ENCODE measurements at places on chromosomes 3 and 15.

DNA sequence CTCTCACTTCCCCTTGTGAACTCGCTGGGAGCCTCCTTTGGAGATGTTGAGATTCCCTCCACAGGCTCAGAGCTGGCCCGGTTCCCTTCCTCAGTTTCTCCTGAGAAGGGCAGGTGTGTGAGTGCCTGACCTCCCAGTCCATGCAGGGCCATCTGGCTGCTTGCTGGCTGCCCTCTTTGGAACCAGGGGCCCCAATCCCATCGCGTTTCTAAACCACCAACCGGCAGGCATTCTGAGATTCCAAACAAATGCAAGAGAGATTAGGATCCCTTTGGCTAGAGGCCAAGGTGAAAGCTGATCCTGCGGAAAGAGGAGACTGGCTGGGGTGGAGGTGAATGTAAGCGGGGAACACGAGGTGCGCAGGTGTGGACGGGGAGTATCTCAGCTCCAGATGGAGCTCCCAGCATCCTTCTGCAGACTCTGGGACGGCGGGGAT, 2.9 kb upstream of the PRRT3 start:
- DNase-seq: no peak

DNA sequence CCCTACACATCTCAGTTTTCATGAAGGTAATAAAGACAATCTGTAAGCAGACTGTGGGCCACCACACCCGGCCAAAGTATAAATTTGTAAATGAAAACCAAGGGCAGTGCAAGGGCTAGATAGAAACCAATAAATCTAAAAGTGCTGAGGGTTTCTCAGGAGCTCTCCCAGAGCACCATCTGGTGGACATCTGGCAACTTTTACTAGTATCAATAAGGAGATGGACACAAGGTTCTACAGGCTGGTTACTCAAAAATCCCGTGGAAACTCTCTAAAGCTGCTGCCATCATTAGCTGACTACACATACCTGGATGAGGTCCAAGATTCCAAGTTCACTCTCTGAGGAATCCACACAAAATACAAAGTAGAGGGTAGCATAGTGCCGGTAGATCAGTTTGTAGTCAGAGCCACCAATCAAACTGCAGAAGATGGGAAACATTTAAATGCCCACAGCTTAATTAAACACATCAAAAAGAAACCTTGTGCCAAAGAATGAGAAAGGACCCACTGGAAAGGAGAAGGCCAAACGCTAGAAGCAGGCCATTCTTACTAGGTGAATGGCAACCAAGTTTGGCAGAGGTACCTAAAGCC, 5.5 kb downstream of the AP3S2 start:
- peak; percentile 67 for DNase-seq

DNA sequence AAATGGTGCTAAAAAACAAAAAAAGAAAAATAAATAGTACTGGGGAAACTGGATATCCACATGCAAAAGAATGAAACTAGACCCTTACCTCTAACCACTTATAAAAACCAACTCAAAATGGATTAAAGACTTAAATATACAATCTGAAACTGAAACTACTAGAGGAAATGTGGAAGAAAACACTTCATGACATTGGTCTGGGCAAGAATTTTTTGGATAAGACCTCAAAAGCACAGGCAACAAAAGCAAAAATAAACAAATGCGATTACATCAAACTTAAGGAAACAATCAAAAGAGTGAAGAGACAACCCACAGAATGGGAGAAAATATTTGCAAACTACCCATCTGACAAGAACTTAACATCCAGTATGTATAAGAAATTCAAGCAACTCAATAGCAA, 6.4 kb downstream of the IFT57 start:
- no peak for DNase-seq

DNA sequence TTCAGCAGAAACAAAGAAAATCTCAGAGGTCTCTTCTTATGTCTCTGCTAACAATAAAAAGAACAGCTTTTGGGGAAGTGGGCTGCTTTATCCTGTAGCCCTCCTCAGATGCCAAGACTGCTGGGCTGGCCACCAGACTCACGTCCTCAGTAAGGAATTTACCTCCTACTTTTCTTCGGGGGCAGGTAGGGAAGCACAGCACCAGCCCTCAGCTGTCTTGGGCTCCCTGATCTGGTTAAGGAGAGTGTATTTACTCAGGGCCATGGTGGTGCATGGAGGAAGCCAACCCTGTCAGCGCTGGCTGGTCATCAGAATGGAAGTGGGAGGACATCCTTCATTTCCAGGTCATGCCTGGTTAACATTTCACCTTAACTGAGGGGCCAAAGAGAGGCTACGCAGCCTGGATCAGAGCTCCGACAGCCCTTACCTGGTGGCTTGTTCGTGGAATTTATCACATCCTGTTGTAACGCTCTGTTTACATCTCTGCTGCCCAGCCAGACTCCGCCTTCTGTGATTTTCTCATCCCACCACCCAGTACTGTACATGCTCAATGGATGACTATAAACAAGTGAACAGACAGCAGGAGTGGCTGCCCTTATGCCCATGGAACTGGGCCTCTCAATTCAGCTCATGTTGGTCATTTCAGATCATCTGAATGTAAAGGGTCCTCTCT, 108.3 kb downstream of the IGF2BP2 start:
- DNase-seq: no peak

- no peak for DNase-seq
Observed at GRCh38 chr3:177050501-177051237, 146.6 kb downstream of the TBL1XR1 start.

DNA sequence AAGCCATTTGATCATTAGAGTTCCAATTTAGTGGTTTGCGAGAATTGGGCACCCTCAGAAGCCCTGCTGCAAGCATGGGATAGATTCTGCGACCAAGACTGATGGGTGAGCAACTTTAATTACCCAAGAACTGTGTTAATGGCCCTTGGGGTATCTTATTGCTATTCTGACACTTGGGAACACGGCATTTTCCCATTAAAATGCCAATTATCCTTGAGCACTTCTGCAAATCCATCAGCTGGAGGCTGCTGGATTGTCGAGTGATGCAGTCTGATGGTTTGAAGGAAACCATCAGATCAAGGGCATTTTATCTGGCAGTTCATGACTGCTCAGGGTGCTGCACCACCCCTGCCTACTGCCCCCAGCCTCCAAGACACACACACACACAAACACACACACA, 183.6 kb upstream of the PROK2 start:
- no peak for DNase-seq

DNA sequence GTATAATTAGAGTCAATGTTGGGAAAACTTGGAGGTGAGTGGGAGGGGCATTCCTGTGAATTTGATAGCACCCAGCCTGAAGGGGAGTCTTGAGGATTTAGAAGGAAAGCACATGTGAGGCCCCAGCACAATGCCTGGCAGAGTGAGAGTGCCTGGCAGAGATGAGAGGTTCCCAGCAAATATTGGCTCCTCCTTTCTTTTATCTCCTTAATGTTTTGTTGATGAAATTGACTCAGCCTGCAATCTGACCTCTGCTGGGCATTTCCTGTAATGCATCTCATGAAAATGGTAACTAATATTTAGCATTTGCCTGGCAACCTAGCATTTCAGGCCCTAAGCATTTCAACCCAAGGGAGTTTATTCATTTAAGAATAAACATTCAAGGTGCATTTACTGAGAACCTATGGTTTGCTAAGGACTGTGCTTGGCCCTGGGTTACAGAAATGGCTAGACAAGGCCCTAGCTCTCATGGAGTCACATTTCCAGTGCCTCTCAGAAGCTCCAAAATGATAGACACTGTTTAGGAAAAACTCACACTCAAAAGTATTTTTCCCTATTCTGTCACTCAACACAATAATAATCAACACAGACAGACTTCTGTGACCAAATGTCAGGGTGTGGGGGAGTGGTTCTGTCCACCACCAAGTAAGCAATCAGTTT, 19.0 kb downstream of the PDHB start:
- DNase-seq: no peak

DNA sequence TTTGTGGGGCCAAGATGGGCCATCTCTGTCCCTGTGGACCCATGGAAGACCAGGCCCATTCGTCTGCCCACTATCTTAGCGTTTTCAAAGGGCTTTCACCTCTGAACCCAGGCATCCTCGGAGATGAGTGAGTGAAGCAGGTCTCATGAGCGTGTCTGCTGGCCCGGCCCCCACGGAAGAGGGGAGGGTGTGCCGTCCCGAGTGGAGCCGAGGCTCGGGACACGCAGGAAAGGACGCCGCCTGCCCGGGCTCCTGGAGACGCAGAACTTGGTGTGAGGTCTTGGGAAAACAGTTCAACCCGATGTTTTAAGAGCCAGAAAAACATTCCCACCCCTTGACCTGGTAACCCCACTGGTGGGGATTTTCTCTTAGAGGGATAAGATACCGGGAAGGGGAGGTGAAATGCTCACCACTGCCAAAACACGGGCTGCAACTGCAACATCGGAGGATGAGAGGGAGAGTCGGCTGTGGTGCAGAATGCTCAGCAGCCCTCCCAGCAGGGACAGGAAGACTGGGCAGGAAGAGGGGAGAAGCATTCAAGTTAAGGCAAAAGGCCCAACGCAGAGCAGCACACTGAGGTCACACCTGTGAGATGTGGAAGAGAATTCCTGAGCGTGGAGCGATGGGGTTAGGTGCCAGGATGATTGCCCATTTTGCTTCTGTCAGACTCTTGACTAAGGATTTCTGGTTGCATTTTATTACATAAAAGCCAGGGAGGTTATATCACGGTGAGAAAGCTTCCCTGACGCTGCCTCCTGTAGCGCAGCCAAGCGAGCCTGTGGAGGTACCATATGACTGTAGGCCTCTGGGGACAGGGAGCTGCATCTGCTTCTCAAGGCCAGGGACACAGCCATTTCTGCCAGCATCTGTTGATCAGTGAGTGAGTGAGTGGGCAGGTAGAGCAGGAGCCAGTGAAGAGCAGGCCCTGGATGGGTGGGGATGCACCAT, 14.1 kb upstream of the STAB1 start:
- no peak for DNase-seq

DNA sequence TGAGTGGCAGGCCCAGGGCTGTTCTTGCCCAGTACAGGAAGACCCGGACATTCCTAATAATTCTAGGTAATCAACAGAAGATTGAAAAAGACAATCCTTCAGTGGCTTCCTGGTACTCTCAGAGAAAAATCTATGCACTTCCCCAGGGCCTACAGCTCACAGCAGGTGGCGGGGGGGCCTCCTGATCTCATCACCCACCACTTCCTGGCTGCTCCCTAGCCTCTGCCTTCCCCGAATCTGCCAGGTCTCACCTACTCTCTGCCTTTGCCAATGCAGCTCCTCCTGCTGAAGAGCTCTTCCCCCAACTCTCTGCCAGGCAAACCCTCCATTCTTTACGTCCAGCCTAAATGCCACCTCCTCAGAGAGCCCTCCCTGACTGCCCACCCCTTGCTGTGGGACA, 37.5 kb downstream of the EHD4 start:
- DNase-seq: no peak

DNA sequence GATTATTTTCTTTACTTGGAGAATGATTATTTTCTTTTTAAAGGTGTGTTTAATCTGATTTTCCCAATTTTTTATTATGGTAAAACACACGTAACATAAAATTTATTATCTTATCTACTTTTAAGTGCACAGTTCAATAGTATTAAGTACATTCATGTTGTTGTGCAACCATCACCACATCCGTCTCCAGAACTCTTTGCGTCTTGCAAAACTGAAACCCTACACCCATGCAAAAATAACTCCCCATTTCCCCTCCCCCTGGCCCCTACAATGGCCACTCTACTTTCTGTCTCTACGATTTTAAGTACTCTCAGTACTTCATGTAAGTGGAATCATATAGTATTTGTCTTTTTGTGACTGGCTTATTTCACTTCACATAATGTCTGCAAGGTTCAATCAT, 230.7 kb downstream of the SATB1 start:
- no peak for DNase-seq

DNA sequence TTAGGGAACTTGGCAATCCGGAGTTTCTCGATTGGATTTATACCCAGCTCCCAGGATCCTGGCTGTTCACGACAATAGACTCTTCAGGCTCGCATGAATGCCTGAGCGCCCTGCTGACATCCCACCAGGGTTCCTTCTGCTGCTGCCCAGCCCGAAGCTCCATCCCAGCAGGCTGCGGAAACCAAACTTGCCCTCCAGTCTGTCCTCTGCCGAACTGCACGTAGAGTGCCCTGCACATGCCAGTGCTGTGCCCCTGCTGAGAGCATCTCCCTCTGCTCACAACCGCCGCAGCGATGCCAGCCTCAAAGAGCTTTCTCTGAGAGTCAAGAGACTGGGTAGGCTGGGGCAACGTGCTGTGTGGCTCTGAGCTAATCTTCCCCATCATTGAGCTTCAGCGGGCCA, 6.9 kb downstream of the ADAMTS7 start:
- DNase-seq: no peak

GRCh38 chr15:78841376-78841706, 30.1 kb upstream of the ADAMTS7 start:
- no peak for DNase-seq

- no peak for DNase-seq
Observed at GRCh38 chr3:13711911-13712650, 163.2 kb downstream of the FBLN2 start.

- no peak for DNase-seq
Observed at GRCh38 chr3:46214751-46215352, 6.7 kb upstream of the CCR1 start.

GRCh38 chr3:88267847-88268246, 118.1 kb downstream of the C3orf38 start:
- DNase-seq: no peak

DNA sequence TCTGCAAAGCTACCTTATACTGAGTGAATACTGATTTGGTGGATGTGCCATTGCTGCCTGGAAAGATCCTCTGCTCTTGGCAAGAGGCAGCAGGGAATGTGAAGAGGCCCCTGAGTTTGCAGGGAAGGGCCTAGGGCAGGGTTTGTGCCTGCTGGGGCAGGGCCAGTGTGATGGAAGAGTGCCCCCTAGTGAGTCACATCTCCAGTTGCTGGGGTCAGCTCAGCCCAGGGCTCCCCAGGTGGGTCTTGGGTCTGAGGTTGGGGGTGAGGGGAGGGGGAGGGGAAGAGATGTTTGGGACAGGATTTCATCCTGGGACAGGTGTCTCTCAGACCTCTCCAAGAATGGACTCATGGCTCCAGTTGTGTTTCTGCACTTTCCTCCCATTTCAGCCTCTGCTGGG, 4.1 kb upstream of the AMOTL2 start:
- no peak for DNase-seq

GRCh38 chr15:79179108-79179561, 88.6 kb upstream of the RASGRF1 start:
- DNase-seq: no peak

- no peak for DNase-seq
Observed at GRCh38 chr3:185696039-185696438, 109.9 kb downstream of the SENP2 start.

DNA sequence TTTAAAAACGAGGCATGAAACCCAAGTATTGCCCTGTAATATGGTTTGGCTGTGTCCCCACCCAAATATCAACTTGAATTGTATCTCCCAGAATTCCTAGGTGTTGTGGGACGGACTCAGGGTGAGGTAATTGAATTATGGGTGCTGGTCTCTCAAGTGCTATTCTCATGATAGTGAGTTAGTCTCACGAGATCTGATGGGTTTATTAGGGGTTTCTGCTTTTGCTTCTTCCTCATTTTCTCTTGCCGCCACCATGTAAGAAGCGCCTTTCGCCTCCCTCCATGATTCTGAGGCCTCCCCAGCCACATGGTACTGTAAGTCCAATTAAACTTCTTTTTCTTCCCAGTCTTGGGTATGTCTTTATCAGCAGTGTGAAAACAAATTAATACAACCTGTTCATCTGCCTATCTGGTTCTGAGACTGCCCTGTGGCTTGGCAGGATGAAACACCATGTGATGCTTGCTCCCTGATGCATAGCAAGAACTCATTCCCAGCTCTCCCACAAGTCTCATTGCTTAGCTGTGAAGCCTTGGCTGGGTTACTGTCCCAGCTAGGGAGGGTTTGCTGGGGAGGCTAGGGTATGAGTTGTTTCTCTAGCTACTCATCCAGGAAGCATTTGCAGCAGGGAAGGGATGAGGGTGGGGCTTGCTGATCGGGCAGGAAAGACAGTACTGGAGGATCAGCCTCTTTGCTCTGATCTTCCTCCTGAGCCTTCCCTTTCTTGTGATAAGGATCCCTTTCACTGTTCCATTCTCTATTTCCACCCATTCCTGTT, 3.7 kb upstream of the SQOR start:
- peak; percentile 89 for DNase-seq

Data from BJ (cell line).